ENCODE measurements at places on chromosomes 5 and 9.
A peak's percentile ranks its signal among the peaks of the same experiment; 100 is the strongest.

DNA sequence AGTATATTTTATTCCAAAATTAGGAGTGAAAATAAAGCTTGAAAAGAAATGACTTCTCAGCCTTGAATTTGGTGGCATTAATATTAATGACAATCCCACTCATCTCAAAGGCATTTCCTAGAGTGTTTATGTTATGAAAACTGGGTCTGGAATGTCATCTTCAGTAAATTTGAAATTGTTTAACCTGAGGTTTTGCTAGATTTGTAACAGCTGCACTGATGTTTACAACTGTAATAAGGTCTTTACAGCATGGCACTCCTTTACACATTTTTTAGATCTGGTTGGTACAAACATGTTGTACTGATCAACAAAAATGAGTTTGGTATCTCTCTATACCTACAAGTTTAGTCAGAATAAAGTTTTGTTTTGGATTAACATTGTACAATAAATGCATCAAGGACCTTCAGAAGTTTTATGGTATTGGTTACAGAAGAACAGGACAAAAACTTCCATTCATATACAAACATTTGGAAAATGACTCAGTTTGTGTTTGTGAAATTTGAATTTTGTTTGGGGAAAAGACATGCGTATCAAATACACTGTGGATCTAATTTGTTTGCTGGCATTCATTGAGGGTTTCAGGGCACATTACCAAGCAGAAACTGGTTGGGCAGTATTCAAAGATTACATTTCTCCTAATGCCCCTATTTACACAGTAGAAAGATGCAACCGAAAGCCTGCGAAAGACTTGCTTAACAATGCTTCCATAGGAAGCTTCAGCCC is 11.6 kb downstream of the FANCC start:
- H3K27ac ChIP-seq, result no peak overlapping the region
- H3K4me3 ChIP-seq, result no peak overlapping the region
- no peaks in the 10 kb centered on the region for H3K27me3 ChIP-seq
- peaks cover 4% of the 10 kb centered on the region for H3K36me3 ChIP-seq
- no peak for DNase-seq

DNA sequence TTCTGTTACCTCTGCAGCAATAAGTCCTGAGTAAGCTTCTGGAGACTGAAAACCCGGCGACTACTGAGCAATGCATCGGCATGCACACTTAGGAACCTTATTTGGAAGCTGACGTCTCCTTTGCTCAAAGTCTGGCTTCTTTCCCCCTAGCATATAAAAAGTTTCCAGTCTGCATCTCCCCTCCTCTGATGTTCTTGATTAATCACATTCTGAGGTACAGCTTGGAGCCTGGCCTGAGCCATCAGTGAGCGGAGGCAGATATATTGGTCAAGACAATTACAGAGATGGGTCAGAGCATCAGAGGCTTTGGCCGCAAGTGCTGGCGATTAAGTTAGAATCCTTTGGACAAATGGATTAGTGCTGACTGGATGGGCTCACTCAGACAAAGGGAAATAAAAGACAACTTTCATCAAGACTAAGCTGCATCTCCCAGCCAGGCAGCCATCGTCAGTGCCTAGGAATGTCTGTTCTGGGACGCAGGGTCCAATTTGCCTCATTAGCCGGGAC is 140.7 kb downstream of the MTX3 start:
- no peaks in the 10 kb centered on the region for H3K36me3 ChIP-seq
- DNase-seq, result no peak
- H3K4me1 ChIP-seq, result peaks cover 9% of the 10 kb centered on the region
- H3K27ac ChIP-seq, result no peak overlapping the region

DNA sequence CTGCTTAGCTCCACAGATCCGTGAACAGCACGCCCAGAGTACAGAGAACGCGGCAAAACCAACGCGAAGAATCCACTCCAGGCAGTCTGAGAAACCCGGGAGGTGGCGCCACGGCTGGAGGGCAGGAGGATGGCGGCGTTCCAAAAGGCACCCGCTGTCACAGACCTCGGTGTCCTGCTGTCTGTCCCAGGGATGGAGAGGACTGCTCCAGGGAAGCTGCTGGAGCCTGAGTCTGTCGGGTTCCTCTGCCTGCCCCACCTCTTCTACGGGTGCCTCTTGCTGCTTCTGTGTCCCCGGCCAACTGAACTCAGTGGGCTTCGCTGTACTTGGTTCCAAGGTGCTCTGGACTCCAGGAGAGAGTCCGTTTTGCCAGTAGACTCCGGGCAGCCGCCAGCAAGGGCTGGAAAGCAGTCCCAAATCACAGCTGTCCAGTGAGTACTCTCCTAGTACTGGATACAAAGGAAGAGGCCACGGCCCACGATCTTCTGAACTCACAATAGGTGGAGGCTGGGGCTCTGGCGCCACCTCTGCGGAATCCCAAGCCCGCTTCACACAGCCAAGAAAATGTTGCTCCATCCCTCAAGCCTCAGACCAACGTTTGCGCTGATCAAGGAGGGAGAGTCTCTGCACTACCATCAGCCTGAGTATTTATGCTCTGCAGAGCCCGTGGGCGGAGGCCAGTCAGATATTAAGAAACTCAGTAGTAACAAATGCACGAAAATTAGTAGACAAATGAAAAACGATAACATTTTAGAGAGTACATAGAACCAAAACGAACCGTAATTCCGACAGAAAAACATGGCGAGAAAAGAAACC is 440 bp downstream of the ANXA2R start:
- H3K4me1 ChIP-seq, result peaks cover 48% of the 10 kb centered on the region
- H3K27me3 ChIP-seq, result no peaks in the 10 kb centered on the region
- DNase-seq, result peak; percentile 64

GRCh38 chr5:114838937-114839336 is 330.8 kb downstream of the TRIM36 start:
- H3K27me3 ChIP-seq, result no peaks in the 10 kb centered on the region
- H3K27ac ChIP-seq, result no peak overlapping the region
- H3K4me3 ChIP-seq, result no peak overlapping the region
- H3K36me3 ChIP-seq, result no peaks in the 10 kb centered on the region
- H3K4me1 ChIP-seq, result no peaks in the 10 kb centered on the region
- no peak for DNase-seq

DNA sequence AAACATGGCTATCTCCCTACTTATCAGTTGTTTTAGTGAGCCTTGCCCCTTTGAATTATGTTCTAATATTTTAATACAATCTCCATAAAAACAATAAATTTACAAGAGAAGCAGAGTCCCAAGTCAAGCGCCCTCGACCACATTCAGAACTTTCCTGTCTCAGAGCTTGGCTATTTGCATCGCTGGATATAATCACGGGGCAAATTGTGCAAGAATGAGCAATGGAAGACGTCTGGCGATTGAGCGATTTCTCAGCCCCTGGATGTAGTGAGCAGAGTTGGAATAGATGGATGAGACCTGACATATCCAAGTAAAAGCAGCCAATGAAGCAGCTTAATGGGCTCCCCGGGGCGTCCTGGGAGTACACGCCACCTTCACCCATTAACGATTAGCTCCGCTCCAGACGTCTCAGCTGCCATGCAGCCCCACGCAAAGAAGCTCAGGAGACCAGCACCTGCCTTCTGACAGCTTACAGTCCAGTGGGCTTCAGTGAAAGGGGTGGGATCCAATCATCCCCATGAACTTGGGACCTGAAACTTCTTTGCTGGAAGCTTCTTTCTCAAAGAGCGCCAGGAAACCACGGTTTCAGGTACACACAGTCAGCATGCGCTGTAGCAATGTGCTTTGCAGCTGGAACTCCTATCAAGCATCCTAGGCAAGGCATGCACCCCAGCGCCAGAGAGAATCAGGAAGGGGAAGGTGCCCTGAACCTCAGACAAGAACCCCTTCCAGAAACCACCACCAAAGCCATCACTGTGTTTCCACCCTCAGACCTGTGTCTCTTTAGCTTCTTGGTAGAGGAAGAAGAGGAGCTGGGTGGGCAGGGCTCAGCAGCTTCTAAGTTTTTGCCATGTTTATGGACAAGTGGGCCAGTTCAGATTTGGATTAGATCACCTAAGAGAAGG is 92.0 kb upstream of the IRX4 start:
- no peaks in the 10 kb centered on the region for H3K4me1 ChIP-seq
- no peak overlapping the region for H3K27ac ChIP-seq
- no peak for DNase-seq
- no peaks in the 10 kb centered on the region for H3K36me3 ChIP-seq

DNA sequence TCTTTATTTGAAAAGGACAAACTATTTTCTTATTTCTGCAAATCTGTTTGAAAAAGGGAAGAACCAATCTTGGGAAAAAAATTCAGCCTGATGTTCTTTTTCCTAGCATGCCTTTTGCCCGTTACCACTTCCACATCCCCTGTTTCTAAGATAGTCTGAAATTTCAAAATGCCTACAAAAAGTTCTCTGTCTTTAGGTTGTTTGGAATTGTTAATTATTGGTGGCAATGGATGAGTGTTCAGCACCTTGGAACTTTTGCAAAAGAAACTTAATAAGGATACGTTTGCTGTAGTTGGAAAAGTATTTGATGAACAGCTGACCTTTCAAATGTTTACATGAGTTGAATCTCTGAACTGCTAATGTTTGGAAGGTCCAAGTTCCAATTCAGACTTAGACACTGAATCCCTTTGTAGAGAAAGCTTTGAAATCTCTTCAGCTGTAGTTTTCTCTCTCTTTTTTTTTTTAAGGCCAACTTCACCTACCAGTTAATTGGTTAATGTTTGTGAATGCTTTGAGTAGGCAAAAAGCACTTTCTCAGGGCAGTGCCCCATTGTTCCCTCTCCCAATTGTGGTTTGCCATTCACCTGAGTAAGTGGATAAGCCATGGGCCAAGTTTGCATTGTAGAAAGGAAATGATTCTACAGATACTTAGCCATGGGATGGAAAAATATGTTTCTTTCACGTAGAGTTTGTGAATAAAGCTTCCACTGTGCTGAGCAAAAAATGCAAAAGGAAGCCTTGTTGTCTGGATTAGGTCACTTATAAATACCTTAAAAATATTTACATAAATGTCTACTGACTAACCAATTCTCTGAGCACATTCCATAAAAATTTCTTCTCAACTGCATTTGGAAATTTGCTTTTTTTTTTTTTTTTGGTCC is 156.4 kb upstream of the ELL2 start:
- no peak for DNase-seq
- no peak overlapping the region for H3K27ac ChIP-seq
- no peaks in the 10 kb centered on the region for H3K36me3 ChIP-seq

Data from activated naive CD8-positive, alpha-beta T cell treated with anti-CD3 and anti-CD28 coated beads for 36 hours (primary cell).